Stimulated activated CD4-positive, alpha-beta T cell treated with anti-CD3 and anti-CD28 coated beads, Interleukin-1b, Interleukin-23, amount 100 ng/mL, for 1 hour (primary cell): ENCODE measurements at places on chromosomes 5 and 9.

DNA sequence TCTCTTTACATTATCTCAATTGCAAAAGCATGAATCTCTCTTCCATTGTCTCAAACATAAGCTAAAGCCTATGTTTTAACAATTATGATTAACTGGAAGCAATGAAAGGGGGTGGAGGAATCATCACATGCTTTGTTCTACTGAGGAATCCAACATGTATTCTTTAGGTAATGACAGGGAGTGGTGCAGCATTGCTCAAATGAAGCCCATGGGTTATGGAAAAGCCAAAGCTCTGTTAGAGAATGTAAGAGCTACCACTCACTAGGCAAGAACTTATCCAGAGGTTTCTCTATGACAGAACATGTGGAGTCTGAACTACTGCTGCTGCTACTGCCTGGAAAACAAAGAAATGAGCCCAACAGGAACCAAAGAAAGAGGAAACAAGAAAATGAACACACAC lies 28.7 kb downstream of the KIF3A start:
- DNase-seq, result no peak

GRCh38 chr9:85053206-85053786 lies 383.8 kb downstream of the NTRK2 start:
- no peak for DNase-seq

- DNase-seq, result no peak
These were observed 36.0 kb downstream of the UBE2D2 start for GRCh38 chr5:139597134-139597533.

GRCh38 chr5:60026161-60026560 lies 132.6 kb upstream of the PDE4D start:
- no peak for DNase-seq

GRCh38 chr9:127802576-127803443 lies at the start of gene FPGS:
Gene FPGS (plus strand): TSS chr9:127802882. CDS start chr9:127802925, 43 bp downstream.
- DNase-seq, result peak; percentile 72

GRCh38 chr5:33719769-33720168 lies 172.0 kb downstream of the ADAMTS12 start:
- DNase-seq, result no peak

- DNase-seq, result no peak
These were observed 173.7 kb downstream of the RMI1 start for GRCh38 chr9:84154320-84154719.

GRCh38 chr5:39494534-39494933 lies 69.8 kb upstream of the DAB2 start:
- DNase-seq, result no peak

GRCh38 chr9:122807271-122807900 lies 7.5 kb downstream of the OR1K1 start:
- no peak for DNase-seq

DNA sequence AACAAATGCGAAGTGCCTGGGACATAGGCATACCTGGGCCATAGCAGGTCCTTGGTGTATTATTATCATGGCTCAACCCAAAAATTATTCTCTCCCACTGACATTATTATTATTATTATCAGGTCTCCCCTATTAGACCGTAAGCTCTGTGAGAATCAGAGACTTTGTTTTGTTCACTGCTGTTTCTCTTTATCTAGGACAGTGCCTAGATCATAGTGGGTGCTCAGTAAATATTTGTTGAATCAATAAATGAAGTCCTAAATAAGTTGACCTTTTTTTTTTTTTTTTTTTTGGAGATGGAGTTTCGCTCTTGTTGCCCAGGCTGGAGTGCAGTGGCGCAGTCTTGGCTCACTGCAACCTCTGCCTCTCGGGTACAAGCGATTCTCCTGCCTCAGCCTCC lies 4.9 kb upstream of the TMEFF1 start:
- DNase-seq, result no peak

GRCh38 chr5:172748341-172748843 lies 22.6 kb downstream of the DUSP1 start:
- DNase-seq, result no peak

DNA sequence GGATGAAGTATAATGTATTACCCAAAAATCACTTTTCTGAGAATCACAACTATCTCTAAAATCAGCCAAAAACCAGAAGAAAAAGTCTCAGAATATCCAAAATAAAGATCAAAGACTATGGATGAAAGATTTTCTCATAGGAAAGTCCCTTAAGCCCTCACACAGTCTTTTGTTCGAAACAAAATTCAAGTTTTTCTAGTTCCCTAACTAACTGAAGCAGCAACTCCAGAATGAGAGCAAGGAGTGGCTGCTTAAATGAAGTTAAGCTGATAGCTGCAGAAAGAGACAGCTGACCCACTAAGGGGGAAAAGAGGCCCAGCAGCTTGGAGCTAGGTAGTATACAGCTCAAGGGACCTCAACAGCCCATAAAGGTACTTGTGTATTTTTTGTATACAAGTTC lies 8.4 kb downstream of the ZBTB5 start:
- no peak for DNase-seq

DNA sequence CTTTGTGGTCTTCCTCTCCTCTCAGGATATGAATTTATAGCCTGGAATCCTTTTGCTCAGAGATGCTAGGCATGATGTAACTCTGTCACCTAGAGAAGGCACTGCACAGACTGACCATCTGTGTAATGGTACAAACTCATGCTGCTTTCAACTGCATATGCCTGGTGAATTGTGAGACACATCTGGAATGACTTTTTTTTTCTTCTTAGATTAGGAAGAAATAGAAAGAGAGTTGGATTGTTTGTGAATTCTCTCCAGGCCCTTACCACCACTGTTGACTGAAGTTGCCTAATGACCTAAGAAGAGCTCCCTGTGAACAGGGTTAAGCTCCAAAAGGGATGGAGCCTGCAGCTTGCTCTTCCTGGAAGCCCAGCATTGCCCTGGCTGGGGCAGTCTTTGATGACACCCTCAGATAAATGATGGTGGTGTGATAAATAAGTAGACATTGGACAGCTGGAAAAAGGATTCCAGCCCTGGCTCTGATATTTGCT lies 47.8 kb upstream of the TRIM32 start:
- no peak for DNase-seq

- no peak for DNase-seq
These were observed 439.0 kb downstream of the ENC1 start for GRCh38 chr5:74201334-74202081.

DNA sequence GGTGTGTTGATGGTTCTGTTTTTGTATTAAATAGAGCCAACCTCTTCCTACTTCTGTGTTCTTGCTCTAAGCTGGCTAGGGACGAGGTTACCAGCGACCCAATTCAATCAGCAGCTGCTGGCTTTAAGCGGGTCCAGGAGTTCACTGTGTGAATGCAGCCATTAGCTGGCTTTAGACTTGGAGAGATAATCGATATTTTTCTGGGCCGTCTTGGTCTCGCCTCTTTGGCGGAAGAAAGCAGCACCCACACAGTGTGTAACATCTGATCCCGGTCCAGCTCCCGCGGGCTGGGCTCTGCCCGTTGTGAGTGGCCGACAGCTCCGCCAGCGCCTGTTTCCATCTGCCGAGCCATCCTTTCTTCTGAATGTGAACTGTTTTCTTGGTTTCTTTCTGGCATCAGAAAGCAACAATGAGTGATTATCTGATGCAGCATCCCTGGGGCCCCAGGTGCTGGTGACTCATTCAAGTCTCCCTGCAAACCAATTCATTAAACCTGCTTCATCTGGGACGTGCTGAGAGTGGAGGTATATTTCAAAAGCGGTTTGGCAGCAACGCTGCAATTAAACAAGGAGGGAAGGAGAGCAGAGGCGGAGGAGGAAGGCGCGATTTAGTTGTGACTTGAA lies 90.8 kb upstream of the IRX4 start:
- DNase-seq, result no peak

- no peak for DNase-seq
These were observed 23.5 kb downstream of the ZFR start for GRCh38 chr5:32421075-32421474.
